ENCODE measurements at places on chromosomes 11 and 22. TPM values are rescaled to one million over a fixed set of nuclear protein-coding genes. Genes with fewer than 3 reads are reported as not detected.

CDC42EP2 gene
- 19.5 TPM for total RNA-seq

CHRM1 gene
- total RNA-seq = not detected

OR8D1 gene
- total RNA-seq = not detected

TRPM5 gene
- 0.07 TPM for total RNA-seq

PLAAT5 gene
- total RNA-seq = 0.92 TPM

GVQW3 gene
- total RNA-seq = 2.3 TPM

DNA sequence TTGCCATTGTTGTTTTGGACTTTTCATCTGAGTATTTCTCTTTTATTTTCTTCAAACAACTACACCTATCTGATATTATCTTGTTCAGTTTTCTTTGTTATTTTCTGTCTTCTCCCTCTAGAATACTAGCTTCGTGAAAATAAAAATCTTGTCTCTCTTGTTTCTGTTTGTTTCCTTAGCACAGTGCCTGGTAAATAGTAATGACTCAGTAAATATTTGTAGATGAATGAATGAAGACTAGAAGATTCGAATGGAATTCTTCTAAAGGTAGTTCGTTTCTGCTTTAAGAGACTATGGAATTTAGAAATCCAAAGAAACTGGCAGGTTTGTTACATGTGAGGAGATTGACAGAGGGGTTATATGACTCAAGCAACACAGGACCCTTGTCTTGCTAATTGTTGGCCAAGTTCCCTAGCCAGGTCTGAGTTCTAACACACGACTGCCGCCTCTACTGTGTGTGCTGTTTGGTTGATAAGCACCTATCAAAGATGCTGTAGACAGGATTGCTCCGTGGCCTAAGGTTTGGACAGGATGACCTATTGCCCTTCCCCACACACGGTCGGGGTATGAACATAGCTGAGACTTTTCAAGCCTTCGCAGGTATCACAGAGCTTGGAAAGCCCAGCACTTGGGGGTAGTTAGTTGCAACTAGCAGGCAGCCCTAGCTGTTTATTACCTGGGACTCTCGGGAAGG, 831 bp upstream of the TMEM135 start:
- DNase-seq = no peak

- no peak for DNase-seq
These were observed 77.5 kb upstream of the NARS2 start for GRCh38 chr11:78651923-78652842.

DNA sequence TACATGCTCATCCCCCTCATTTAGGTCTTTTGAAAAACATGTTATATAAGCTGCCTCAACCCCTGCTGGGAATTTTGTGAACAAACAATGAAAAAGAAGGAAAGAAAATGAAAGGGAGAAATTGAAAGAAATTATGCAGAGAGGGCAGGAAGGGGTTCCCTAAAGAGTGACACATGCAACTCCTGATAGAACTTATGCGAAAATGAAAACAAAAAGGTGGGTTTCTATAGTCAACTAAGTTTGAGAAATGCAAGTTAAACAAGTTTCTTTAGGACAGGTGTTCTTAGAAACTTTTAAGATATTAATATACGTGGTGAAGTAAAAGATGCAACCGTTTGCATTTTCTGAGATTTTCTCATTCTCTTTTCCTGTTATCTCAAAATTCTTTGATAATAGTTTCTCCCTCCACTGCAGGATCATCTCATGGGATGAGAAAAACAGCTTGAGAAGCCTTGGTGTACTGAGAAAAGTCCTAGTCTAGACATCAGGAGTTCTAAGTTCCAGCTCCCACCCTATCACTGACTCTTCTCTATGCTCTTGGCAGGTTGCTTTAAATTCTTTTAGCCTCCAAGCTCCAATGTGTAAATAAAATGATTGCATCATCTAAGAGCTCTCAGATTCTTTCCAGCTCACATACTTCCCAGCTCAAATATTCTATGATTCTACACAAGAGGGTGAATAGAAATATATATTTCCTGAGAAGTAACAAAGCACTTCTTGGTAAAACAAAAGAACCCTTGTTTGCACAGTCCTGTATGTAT, 109.2 kb downstream of the FAM76B start:
- DNase-seq = peak; percentile 66

DNA sequence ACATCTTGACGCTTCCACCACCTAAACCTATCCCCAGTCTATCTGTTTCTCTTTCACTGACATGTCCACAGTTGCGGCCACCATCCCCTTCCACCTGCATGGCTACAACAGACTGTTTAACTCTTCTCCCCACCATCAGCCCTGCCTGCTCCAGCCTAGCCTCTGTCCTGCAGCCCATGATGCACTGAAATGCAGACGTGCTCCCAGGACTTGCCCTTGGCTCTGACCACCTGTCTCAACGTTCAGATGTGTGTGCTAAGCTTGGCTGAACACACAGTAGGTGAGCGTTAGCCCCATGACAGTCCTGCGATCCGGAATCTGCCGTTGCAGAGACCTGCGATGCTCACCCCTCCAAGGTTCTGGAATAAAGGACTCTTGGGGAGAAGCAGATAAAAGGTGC, 22.7 kb downstream of the CBX7 start:
- DNase-seq = no peak

DNA sequence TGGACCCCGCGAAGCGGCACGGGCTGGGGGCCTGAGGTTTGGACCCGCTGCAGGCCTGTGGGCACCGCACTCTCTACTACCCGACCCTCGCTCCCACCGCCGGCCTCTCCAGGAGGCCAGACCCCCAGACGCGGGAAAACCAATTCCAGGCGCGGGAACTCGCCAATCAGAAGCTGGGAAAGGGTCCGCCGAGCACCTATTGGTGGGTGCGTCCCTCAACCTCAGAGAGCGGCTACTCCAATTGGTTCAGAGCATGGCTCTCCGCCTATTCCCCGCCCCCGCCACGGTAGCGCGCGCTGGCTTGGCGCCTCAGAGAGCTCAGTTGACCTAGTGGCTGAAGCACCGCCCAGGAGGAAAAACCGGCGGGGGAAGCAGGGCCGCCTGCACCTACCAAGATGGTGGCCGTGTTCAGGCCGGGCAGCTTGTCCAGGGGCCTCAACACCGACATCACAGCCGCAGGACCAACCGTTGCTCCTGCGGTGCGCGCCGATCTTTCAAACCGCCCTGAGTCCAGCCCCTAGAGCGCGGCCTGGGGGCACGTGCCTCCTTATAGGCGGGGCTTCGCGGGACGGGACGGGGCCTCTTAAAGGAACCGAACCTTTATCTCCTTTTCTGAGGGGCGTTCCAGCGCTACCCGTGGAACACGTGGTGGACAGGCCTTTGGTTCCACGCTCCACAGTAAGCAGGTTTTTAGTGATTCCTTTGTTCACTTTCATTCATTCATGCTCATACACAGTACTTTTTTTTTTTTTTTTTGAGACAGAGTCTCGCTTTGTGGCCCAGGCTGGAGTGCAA, at the start of gene CENPM:
Gene CENPM, minus strand, starts transcription at position 524 of the 795 bp plus-strand sequence. Its CDS starts 76 bp downstream, at position 448.
- peak; percentile 96 for DNase-seq

DNA sequence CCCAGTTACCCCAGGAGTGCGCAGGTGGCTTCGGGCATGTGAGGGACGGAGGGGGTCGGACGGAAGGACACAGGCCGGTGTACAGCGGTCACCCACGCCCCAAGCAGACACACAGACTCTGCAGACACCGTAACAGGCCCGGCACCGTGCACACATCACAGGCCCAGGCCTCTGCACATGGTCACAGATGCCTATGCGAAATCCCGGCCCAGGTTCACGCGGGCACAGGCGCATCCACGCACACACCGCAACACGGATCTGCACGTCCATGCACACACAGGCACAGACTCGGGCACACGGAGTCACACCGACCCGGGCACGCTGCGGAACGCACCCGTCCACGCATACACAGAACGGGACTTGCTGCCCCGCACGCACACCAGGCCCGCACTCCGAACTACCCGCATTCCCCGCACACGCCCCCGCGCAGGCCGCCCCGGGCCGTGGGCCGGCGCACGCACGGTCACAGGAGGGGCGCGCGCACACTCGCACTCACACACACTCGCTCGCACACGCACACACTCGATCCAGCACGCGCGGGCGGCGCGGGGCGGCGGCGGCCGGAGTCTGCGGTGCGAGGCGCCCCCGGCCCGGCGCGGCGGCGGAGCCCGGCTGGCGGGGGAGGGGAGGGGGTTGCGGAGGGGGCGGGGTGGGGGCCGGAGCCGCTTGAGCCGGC, at the start of gene MGAT3:
Gene MGAT3, plus strand, starts transcription at position 491 of the 676 bp plus-strand sequence. CDS start 30,336 bp downstream, outside the sequence.
- peak; percentile 49 for DNase-seq

- DNase-seq = no peak
These were observed 253.1 kb downstream of the CADM1 start for GRCh38 chr11:115251126-115251525.

GRCh38 chr11:57324886-57325734, at the start of gene TNKS1BP1:
Gene TNKS1BP1, minus strand, starts transcription at chr11:57324952. Its CDS starts 3,067 bp downstream, at chr11:57321885.
- DNase-seq = peak; percentile 99

DNA sequence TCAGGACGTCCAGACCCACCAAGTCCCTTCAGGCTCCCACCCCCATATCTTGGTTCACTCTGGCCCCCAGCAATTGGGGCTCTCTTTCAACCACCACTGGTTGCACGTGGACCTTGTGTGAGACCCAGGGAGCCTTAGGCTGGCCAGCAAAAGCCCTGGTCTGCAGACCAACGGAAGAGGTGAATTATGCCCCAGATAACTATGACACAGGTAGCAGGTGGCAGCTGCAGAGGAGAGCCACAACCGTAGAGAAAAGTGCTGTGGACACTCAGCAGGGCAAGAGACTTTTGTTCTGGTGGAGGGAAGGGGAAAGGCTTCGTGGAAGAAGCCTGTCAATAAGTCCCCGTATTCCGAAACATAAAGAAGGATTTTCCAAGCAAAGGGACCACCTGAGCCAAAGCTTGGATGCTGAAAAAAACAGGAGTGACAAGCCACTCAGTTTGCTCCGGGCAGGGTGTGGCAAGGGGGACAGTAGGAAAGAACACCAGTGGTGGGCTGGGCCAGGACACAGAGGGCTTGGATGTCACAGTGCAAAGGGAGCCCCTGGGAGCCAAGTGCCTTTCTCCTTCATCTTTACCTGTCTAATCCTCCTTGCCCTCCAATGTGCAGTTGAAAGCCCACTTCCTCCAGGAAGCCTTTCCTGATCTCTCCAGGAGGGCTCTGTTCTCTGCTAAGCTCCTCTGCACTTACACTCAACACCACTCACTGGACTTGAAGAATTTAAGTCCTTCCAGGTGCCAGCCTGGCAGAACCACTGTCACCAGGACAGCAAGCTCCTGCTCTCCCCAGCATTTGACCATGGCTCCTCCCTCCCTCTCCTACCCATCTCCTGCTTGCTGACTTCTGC, 264.7 kb downstream of the BUD13 start:
- DNase-seq = no peak

DNA sequence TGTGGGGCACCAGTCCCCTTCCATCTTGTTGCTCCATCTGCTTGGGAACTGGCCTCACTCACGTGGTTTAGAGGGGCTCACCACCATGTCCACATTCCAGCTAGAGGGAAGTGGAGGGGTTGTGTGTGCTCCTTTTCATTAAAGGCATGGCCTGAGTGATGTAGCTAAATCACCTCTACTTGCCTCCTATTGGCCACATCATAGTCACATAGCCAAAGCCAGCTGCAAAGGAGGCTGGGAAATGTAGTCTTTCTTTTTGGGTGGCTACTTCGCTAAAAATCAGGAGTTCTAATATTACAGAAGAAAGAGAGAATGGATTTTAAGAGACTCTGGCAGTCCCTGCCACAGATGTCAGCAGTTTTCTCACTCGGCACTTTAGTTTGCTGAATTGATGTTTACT, 63.0 kb upstream of the ALX4 start:
- DNase-seq = no peak

GRCh38 chr11:61969838-61970662, 2.6 kb upstream of the FTH1 start:
- no peak for DNase-seq

DNA sequence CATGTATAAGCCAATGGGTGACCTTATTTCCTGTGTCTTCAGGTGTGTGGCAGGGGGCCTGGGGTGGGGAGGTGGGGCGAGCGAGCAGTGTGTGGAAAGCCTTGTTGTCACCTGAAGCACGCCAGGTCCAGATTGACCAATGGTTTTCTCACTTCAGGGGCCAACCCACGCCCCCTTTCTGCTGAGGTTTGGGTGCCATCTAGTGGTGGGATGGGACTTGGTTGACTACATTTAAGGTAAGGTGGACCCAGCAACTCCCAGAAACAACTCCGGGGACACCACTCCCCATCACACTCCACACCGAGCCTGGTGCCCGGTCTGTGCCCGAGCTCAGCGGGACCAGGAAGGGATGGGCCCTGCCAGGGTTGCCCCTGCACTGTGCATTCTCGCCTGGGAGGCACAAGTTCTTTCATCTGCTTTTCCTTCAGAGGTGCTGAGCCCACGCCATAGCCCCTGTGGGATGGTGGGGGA, 40.0 kb downstream of the TPCN2 start:
- peak; percentile 89 for DNase-seq

- DNase-seq = peak; percentile 41
These were observed 774 bp upstream of the E2F8 start for GRCh38 chr11:19241260-19242178.

- no peak for DNase-seq
These were observed 21.3 kb upstream of the CWF19L2 start for GRCh38 chr11:107478922-107479321.

DNA sequence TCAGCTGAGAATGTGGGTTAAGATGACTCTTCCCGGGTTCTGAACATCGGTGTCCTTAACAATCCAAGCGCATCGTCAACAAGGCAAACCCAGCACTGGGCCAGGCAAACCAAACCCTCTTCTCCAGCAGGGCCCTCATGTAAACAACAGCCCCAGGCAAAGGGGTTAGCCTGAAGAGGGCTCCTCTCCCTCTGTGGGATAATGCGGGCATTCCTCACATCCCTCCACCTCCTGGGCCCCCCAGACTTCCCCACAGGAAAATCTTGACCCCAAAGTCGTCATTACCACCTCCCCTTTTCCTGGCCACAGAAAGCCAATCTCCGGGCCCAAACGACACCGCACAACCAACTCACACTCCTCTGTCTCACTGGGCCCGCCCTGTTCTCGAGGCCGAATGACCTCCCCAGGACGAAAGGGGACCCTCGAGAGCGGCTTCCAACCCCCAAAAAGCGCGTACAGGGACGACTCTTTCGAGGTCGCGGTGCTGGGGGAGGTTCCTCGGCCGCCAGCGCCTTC, 566 bp downstream of the DDB1 start:
- DNase-seq = peak; percentile 32

DNA sequence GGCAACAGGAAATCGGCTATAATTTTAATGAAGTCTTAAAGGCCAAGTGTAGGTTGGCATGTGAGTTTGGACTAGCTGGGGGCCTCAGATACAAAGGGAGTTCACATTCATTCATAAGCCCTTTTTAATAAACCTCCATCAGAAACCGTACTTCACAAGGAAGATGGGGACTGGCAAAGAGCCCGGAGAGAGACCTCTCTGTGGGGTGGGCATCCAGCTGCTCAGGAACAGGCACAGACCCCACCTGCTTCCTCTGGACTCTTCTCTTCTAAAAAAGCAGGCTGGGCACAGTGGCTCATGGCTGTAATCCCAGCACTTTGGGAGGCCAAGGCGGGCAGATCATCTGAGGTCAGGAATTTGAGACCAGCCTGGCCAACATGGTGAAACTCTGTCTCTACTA, 3.9 kb upstream of the ARFGAP3 start:
- no peak for DNase-seq

DNA sequence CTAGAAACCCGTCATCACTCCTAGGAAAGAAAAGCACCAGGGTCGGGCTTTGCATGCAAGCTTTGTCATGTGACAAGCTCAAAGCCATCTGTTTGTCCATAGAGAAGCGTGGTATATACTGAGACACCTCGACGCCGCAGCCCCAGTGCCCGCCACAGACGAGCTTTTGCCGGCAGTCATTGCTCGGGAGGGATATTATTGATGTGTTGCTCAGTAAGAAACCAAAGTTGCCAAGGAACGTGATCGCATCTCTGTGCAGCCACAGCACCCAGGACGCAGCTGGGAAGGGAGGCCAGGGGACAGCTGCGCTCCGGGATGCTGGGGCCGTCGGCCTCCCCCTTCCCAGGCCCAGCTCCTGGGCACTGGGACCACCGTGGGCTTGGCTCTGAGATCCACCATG, 89.5 kb upstream of the KCNQ1OT1 start:
- DNase-seq = no peak

- DNase-seq = no peak
These were observed 611.1 kb downstream of the BRD1 start for GRCh38 chr22:49216579-49216978.
